Neuronal stem cell (in vitro differentiated cells): ENCODE measurements at places on chromosomes 2 and 18.

DNA sequence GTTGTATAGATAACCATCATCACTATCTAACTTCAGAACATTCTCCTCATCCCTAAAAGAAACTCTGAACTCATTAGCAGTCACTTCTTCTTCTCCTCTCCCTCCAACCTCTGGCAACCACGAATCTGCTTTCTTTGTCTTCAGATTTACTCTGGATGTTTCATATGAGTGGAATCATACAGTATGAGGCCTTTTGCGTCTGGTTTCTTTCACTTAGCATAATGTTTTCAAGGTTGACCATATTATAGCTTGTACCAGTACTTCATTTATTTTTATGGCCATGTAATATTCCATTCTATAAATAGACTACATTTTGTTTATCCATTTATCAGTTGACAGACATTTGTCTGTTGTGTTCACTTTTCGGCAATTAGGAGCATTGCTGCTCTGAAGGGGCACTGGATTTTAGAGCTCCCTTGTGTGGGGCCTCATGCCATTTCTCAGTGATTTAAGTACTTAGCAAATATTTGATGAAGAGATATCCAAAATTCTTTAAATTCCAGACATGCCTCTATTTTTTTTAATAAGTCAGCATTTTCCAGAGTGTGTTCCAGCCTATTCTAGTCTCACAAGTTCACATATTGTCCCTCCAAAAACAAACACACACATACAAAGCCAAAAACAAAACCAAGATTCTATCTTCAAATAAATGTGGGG is 22.5 kb upstream of the MAP3K20 start:
- DNase-seq = no peak

- no peak for DNase-seq
Measured at GRCh38 chr2:88092773-88093172, 25.1 kb downstream of the SMYD1 start.

DNA sequence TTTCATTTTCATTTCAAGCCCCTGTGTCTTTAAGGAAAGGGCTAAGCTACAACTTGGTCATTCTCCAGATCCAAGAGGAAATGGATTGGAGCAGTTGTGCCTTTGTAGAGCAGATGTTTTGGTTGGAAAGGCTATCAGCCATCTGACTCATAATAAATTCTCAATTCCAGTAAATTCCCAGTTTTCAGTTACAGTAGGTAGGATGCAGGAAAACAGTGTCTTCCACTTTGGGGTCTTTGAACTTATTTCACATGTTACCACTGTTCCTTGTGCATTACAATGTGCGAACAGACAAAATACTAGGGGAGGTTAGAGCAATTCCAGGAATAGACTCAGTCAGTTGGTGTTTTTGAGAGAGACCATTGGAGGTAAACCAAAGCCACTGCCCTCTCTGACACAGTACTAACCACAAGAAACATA is 211.9 kb downstream of the BABAM2 start:
- no peak for DNase-seq

DNA sequence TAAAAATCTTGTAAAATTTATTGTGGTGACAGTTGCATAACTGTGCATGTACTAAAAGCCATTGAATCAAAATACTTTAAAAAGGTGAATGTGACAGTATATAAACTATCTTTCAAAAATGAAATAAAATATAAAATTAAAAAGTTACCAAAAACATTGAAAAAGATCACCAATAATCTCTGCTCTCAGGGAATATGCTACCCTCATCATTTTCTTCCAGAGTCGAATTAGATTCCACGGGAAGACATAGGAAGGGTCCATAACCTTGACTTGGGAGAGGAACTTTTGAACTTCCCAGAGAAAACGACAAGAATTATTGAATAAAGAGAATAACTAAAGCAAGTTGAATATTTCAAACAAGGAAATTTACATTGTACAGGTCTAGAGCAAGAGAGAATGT is 649.5 kb downstream of the NUP35 start:
- DNase-seq = no peak

GRCh38 chr2:25337891-25338290 is 3.8 kb downstream of the DNMT3A start:
- DNase-seq = no peak

- DNase-seq = no peak
Measured at GRCh38 chr2:74575320-74575719, 20.8 kb downstream of the DOK1 start.

DNA sequence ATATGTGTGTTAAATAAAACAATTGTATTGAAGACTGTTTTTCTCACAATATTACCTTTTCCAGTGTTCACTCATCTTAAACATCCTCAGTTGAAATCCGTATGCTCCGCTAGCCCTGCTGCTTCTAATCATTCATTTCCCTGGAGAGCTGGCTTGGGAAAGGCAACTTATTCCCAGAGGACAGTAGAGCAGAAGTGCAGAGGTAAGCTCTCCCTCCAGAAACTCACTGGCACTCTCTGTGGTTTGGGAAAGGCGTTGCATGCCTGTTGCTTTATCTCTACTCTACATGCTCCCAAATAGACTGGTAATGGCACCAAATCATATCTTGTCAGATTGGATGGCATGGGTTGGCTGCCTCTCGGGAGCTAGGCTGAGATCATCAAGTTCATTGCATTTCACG is 117.1 kb upstream of the BOD1L2 start:
- no peak for DNase-seq

DNA sequence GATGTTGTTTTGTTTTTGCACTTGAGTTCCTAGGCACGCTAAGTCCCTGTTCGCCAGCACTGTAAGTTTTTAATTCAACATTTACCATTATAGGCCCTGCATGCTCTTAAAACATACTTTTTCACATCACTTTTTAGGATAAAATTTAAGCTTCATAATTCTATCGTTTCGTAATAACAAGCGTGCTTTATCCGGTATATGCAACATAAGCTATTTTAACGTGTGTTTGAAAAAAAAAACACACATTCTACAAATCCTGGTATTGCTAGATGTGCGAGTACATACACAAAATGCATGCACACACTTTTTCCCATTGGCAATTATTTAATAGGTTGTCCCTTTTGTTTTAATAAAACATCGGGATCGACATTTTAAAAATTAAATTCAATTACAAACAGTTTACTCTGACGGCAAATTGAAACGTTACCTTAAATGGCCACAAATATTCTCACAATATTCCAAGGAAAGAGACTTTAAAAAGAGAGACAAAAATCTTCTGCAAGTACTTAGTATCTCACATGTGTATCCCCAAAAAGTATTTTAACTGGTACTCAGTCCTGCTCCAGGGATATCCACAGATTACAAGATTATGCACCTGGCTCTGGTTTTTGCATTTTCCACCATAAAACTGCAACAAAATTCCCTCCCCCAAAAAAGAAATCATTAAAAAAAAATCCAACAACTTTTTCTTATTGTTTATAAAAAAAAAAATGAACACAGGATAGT is 1.0 kb upstream of the TCF4 start:
- no peak for DNase-seq

GRCh38 chr2:175605640-175606009 is 396.4 kb downstream of the LNPK start:
- DNase-seq = no peak

DNA sequence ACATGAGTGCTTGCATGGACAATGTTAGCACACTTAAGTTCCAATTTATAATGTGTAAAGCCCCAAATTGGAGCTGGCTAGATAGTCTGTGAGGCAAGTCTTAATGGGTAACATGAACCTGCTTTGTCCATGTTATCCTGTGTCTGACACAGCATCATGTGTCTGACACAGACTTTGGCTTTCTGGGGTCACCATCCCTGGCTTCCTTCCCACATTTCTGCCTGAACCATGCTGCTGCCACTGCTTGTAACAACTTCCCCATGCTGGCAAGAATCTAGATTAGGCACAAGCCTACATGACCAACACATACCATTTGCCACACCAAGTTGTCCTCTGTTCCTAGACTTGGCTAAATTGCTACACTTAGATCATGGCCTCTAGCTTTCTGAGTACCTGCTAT is 49.8 kb upstream of the ZBTB7C start:
- DNase-seq = no peak

DNA sequence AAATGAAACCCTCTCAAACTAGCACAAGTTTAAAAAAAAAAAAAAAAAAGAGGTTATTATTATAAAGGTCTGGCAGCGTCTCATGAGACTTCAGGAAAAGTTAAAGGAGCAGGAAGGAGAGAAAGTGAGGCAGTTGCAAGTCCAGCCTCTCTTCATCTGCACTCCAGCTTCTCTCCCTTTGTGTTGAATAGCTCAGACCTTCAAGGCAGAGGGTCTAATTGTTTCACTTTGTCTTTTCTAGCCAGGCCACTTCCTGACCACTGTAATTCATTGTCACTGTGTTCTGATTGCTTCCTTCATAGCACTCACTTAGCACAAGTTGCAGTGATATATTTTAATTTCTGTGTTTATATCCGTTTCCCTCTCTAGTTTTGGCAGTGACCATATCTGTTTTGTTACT is 99.9 kb downstream of the SPATS2L start:
- DNase-seq = no peak

DNA sequence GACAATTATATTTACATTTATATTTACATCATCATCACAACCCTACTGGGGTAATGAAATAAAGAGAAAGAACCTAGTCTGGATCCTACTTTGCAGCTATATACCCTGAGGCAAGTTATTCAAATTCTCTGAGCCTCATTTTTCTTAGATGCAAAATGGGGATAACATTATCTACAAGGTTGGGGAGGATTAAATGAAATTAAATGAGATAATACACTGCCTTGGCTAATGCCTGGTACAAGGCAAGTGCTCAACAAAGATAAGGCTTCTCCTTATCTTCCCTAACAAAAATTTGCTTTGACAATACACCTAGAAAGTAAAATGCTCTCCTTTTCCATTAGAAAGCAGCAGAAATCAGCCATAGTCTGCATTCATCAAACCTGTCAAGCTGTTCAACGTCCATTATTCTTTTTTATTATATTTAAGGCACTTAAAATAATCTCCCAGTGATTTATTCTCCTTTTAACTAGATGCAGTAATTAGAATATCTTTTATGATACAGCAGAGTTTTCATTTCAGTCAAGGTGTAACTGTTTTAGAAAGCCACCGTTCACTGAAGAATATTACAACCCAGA is 44.8 kb downstream of the TCF4 start:
- DNase-seq = no peak

DNA sequence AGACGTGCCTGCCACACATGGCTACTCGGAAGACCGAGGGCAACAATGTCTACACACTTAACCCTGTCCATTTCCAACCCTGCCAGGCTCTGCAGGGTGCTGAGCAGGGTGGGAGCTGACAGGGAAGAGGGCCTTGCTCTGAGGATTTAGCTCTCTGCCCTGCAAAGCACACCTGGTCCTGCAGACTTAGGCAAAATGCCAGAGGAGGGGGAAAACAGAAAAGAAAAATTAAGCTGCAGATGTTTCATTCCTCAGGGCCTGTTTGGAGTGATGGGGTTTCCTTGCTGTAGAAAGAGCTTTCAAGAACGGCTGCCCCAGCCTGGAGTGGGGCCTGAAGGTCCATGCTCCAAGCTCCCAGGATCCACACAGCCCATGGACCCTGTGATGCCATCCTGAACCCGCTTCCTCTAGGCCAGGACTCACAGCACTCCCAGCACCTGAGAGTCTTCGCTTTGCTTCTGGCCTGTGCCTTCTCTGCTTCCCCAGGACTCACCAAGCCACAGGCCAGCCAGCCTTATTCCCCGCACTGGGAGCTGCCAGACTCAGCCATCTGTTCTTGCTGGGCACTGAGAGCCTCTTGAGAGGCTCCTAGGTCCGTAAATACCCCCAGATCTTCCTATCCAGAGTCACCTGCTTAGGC is 9.1 kb upstream of the TEX51 start:
- no peak for DNase-seq

- DNase-seq = no peak
Measured at GRCh38 chr18:29652797-29653196, 1389.7 kb downstream of the DSC3 start.

GRCh38 chr2:57880967-57881366 is 165.6 kb upstream of the VRK2 start:
- DNase-seq = no peak

- no peak for DNase-seq
Measured at GRCh38 chr2:228590681-228591080, 409.2 kb upstream of the SPHKAP start.

GRCh38 chr2:10564876-10565445 is 116.8 kb upstream of the ODC1 start:
- no peak for DNase-seq

- DNase-seq = no peak
Measured at GRCh38 chr2:156903335-156903734, 354.2 kb upstream of the GALNT5 start.

DNA sequence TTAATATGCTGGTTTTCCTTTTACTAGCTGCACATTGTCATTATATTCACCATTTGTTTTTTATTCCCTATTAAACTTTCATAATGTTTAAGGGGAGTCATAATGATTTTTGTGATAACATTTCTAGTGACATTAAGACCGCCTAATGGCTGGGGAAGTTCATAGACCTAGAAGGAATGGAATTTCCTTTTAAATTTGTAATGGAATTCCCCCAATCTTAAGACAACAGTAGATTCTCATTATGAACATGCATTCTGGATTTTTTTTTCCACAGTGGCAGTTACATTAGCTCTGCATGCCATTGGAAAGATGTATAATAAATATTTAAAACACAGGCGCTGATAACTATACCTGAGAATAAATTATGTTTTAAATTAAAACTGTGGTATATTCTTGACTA is 8.4 kb downstream of the YPEL5 start:
- no peak for DNase-seq

DNA sequence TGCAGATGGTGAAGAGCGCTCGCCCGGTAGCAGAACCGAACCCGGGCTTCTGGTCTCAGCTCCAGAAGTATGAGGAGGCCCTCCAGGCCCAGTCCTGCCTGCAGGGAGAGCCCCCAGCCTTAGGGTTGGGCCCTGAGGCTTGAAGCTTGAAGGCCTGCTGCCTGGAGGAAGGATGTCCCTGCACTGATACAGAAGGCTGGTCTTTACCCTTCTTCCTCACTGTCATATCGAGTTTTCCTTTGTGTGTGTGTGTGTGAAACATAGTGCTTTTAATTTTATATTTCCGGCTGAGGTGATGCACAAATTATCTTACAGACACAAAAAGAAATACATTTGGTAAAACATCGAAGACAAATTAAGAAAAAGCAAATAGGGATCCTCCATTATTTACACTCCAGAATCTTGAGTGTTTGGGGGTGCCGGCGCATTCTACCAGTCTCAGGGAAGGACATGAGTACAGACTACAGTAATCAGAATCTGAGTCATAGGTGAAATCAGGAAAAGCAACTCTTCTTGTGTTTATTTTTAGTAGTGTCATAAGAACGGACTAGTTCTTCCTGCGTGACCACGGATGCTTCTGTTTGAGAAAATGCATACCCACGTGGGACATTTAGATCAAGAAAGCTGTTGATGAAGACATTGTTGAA is 1.3 kb downstream of the DUSP28 start:
- no peak for DNase-seq

DNA sequence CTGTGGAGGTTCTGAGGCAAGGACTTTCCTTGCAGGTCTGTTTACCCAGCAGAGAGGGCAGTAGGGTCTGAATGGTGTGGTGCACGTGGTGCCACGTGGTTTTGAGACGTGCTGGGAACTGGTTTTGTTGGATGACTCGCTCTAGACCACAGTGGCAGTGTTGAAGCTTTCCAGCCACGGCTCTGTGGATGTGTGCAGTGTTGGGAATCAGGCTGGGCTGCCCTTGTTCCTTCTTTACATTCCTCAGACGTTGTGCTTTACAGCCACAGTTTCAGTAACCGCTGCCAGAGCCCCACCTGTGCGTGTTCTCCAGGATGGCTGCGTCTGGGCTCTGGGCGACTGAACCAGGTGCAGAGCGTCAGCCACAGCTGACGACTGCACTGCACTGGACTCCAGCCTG is 8.2 kb downstream of the CTDP1 start:
- no peak for DNase-seq

- DNase-seq = no peak
Measured at GRCh38 chr2:57892920-57893319, 153.7 kb upstream of the VRK2 start.
